ENCODE measurements at places on chromosomes 7 and 10.
A peak's percentile ranks its signal among the peaks of the same experiment; 100 is the strongest.

DNA sequence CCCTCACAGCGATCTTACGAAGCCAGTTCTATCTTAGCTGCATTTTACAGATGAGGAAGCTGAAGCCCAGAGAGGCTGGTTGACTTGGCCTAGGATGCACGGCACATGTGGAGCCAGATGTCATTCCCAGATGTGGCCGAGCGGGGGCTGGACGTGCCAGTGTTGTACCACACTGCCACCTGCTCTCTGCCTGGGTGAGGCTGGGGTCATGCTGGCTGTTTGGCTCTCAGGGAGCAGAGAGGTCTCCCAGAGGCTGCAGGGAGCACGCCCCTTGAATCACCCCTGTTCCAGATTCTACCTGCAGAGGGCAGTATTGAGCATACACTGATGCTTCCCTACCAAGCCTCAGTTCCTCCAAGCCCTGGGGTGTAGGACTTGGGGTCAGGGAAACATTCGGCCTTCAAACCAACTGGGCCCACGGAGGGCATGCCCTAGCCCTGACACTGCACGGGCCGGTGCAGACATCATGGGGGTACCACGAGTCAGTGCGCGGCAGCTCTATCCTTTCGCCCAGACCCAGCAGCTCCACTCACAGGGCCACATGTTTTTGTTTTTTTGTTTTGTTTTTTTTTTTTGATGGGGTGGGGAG, 3.8 kb upstream of the GTF2IRD1 start:
- DNase-seq = peak; percentile 41

DNA sequence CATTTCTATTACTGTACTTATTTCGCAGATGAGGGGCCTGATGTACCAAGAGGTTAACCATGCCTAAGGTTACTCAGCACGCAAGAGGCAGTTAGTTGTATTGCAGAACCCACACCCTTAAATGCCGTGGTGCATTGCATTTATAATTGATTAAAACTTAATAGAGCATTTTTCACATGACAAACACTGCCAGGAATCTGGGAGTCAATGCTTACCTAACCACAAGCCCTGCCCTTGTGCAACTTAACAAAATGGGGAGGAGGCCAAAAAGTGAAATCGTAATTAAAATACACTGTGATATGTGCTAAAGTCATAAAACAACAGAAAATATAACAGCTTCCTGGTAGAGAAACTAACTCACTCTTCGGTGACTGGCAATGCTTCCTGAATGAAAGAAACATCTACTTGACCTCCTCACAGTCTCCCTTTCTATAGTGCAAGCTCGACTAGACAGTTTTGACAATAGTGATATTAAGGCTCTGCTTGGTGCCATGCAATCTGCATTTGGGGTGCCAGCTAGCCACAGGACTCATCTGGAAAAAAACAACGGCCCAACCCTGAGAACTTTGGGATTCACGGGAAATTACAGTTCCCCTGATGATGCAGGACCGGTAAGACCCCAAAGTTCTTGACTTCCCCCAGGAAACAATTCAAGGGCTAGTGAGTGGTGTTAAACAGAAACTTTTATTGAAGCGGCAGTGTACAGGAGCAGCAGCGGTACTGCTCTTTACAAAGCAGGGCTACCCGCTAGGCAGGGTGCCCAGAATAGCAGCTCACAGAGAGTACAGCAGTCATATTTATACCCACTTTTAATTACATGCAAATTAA, 612.4 kb downstream of the TNS3 start:
- DNase-seq = no peak

DNA sequence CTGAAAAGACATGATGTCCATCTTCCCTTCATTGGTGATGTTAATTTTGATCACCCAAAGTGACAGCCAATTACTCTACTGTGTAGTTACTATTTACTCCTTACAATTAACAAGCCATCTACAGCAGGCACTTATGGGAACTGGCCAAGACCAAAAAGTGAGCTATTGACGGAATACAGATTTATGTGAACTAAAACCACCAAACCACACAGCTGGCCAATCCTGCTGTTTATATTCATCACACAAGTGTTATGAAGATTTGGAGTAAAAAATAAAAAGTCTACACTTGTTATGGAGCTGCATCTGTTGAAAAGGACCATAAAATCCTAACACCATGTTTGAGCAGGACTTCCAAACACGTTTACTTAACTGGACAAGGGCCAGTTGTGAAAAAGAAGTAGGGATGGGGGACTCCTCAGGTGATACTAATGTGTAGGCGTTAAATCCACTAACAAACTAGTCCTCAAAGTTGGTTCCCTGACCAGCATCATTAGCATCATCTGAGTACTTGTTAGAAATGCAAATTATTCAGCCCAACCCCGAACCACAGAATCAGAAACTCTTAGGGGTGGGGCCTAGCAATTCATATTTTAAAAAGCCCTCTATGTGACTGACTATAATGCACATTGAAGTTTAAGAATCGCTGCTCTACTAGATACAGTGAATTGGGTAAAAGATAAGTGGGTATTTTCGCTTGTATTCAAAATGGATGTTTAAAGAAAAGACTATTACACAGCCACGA, 11.6 kb downstream of the MCMBP start:
- DNase-seq = no peak

DNA sequence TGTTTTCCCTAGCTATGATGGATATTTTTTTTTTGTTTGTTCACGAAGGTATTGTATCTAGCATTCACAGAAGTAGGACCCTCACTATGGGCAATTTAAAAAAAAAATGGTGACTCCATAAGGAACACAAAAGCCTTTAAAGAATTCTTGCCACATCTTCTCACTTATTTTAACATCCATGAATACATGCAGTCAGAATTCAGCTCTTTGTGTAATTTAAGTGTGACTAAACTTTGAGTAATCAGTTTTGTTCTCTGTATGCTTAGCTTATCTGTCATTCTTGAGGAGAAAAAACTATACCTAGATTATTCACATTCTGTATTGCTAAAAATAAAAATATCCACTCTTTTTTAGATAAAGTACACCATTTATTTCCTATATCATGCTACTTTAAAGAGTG, 313.2 kb upstream of the KCND2 start:
- DNase-seq = no peak

DNA sequence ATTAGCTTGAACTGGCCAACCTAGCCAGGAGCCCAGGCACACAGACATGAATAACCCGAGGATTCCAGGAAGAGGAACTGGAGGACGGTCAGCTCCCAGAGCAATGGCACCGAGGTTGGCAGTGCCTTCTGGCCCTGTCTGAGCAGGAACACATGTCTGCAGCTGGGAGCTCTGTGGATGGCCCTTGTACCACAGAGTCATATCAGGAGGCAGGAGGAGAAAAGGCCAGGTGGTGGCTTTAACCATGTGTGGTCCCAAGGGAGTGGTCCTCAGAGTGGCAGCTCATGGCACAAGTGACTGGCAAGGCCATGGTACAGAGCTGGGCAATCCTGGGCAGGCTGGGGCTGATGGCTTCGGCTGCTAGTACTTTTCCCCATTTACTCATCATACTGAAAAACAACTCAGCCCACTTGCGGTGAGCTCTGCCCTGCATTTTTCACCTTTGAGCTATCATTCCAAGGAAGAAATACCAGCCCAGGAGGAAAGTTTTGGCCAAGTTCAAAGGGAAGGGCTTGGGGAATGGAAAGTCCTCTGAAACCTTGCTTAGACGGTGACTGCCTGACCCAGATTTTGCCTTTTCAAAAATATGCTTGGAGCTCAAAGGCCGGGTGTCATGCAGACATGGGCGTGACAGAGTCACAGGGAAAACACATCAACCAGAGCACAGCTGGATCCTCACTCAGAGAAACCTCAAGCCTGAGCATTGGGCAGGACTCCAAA, 25.7 kb upstream of the LOXL4 start:
- no peak for DNase-seq

DNA sequence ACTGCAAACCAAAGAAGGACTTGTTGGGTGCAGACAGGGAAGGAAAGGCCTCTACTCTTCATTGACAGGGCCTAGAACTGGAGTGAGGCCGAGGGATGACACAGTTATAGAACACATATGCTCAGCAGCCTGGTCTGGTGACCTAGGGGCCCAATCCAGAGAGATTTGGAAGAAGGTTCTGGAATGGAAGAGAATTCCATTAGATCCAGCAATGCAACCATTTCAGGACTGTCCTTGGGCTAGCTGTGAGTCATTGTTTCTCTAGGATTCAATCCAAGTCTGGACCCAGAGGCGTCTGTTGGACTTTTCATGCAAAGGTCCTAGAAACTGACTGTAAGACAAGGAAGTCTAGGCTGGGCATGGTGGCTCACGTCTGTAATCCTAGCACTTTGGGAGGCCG, 59.2 kb downstream of the WIPF3 start:
- DNase-seq = no peak

DNA sequence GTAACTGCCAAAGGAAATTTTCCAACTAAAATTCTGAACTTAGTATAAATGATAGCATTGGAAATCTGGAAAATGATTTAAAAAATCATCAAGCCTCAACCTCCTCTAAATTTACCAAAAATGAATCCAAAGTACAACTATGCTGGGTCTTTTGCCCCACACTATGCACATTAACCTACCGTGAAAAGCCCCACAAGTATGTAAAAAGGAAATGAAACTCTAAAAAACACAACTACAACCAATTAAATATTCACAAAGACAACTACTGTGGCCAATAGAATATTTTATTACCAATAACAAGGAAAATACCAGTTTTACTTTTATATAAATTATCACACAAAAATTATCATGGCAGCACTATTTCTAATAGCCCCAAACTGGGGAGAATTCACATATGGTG, 19.3 kb downstream of the EIF3A start:
- DNase-seq = no peak

- DNase-seq = no peak
Observed at GRCh38 chr10:62619413-62619738, 185.1 kb upstream of the ADO start.

GRCh38 chr10:132320654-132321469, 11.1 kb upstream of the LRRC27 start:
- no peak for DNase-seq

GRCh38 chr10:104322416-104322782, 15.9 kb downstream of the ITPRIP start:
- DNase-seq = no peak

DNA sequence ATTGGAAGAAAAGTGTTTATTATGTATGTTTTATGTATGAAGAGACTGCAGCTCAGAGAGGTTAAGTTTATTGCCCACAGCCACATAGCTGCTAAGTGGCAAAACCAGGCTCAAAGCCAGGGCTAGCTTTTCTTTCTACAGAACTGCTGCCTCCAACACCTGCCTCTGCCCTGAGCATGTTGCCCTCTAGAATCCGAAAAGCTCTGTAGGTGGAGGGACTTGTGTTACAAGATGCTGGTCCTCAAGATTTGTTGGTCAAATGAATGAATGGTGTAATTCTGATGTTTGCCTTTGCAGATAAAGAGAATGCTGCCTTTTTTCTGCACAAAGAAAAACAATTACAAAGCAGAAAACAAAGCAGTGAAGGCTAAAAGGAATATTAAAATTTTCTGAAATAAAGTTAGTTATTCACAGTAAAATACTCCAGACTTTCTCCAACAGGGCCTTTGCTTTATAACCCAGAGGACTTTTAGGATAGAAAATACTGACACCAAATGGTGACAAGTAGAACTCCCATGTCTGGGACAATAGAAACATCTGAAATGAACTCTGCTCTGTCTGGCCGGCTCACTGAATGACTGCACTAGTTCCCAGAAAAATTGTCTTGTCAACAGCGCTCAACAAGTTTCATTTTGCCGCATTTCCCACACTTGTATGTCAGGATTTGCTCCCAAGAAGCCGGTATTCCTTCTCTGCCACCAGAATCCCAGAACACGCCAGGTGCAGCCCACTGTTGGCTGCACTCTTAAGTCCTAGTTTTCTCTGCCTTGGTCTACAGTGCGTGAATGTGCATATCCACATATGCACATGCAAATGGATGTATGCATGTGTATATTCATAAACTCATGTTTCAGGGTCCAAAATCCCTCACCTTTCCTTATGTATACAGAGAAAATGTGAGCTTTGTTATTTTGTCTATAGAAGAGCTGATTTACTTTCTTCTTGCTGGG, 11.0 kb upstream of the DNTT start:
- no peak for DNase-seq
